ENCODE measurements at places on chromosomes 11 and 22.
A peak's percentile ranks its signal among the peaks of the same experiment; 100 is the strongest.

GRCh38 chr11:95760941-95761340, 28.6 kb downstream of the FAM76B start:
- DNase-seq: no peak

- DNase-seq: no peak
Measured at GRCh38 chr11:121253951-121254350, 38.6 kb upstream of the SC5D start.

- DNase-seq: no peak
Measured at GRCh38 chr22:50049299-50050195, 8.6 kb downstream of the TTLL8 start.

GRCh38 chr11:111633756-111634362, 31.6 kb downstream of the SIK2 start:
- DNase-seq: no peak

- no peak for DNase-seq
Measured at GRCh38 chr11:113394919-113395318, 7.3 kb downstream of the ANKK1 start.

GRCh38 chr11:42849362-42849761, 462.4 kb upstream of the API5 start:
- no peak for DNase-seq

- DNase-seq: no peak
Measured at GRCh38 chr11:122634501-122634900, 21.0 kb upstream of the UBASH3B start.

- DNase-seq: no peak
Measured at GRCh38 chr11:15864026-15864805, 492.1 kb downstream of the SOX6 start.

- DNase-seq: no peak
Measured at GRCh38 chr11:75394085-75394840, 5.1 kb upstream of the RPS3 start.

- DNase-seq: no peak
Measured at GRCh38 chr11:115363426-115363825, 140.8 kb downstream of the CADM1 start.

- DNase-seq: no peak
Measured at GRCh38 chr22:49997251-49997599, 15.3 kb downstream of the IL17REL start.

GRCh38 chr11:31809541-31809856, 1.6 kb downstream of the PAX6 start:
- no peak for DNase-seq

- no peak for DNase-seq
Measured at GRCh38 chr11:70721006-70721405, 322.7 kb downstream of the CTTN start.

DNA sequence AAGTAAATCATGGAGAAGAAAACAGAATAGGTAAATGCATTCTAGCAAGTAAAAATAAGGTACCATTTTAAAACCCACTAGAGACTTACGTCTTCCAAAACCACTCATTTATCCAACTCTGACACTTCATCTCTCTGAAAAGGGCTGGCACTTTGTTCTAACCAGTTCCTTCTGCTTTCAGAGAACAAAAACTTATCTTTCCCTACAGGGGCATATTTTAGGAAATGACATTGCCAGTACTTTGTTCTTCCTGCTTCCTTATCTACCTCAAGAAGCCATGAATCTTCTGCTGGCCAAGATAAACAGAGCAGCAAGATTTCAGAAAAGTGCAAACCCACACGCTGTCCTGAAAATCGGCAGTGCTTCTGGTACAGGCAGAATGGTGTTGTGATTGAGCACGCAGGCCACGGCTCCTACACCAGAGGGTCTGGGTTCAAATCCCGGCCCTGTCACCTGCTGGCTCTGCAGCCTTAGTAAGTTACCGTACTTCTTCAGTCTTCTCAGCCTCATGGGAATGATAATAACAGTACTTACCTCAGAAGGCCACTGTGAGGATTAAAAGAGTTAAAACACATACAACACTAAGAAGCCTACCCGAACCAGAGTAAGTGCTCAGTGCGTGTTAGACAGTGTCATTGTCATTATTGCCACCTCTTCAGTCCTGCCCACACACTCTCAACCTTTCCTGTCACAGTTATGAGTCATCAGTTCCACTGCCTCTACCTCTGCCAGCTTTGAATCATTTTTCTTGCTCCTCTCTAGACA, 11.0 kb downstream of the MPZL3 start:
- DNase-seq: peak; percentile 24

GRCh38 chr22:40789131-40789530, 30.0 kb downstream of the SLC25A17 start:
- no peak for DNase-seq

GRCh38 chr11:46711303-46711702, 7.7 kb upstream of the F2 start:
- DNase-seq: no peak

DNA sequence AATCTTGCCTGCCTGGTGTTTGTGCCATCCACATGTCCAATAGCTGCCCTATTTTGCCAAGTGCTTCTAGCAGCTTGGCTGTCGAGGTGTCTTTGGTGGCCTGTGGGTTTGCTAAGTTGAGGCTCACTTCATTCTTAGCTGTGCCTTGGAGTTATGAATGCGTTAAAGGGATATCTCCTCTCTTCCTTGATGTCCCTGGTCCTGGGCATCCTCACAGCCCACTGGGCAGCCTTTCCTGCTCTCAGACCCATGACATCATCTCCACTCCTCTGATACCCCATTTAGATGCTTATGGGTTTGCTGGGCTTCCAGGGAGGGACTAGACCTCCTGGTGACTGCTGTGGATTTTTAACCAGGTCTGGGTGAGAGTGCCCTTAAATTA, 1.3 kb downstream of the LDLRAD3 start:
- DNase-seq: no peak

GRCh38 chr11:122758974-122759373, 79.3 kb upstream of the CRTAM start:
- DNase-seq: no peak

- no peak for DNase-seq
Measured at GRCh38 chr11:114167355-114167754, 107.8 kb downstream of the ZBTB16 start.

- no peak for DNase-seq
Measured at GRCh38 chr11:63761931-63762653, 6.5 kb downstream of the ZFTA start.

DNA sequence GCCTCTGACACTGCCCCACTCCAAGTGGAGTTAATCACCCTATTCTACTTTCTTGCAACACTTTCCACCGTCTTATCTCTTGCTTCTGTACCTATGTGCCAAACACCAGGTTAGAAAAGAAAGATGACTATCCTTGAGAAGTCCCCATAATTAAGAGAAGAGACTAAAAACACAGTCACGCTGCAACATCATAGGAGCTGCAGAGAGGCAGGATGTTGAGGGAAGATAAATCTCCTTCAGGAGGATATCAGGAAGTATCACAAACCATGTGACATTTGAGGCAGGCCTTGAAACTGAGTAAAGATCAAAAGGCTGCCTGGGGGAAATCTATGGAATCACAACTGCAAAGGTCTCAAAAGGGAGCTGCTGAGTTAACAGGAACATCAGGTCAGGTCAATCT, 24.8 kb downstream of the GAB2 start:
- no peak for DNase-seq

- peak; percentile 39 for DNase-seq
Measured at GRCh38 chr11:125123947-125124617, 12.7 kb upstream of the TMEM218 start.
